Tibial nerve (tissue), 4 donors: ENCODE measurements at places on chromosomes 13 and 19.
A peak's percentile ranks its signal among the peaks of the same experiment; 100 is the strongest.

- DNase-seq: no peak
These were observed 1.5 kb downstream of the ACP4 start for GRCh38 chr19:50791594-50792271.

DNA sequence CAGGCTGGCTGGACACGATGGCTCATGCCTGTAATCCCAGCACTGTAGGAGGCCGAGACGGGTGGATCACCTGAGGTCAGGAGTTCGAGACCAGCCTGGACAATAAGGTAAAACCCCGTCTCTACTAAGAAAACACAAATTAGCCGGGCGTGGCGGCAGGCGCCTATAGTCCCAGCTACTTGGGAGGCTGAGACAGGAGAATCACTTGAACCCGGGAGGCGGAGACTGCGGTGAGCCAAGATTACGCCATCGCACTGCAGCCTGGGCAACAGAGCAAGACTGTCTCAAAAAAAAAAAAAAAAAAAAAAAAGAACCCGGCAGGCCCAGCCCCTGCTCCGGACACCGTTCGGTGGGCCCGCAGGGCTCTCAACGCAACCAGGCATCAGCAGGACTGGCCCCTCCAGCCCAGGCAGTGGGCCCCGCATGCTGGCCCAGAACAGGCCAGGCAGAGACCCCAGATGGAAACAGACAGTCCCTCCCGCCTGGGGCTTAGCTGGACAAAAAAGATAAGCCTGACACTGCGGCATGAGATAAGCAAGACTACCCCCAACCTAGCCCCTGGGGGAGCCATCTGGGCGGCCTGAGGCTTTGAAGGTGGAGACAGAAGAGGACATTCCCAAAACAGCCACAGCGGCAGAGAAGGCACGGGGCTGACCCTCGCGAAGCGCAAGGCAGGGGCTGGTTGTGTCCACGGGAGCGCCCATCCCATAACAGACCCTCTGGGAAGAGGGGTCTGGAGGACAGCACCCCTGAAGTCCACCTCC lies 11.6 kb downstream of the REXO1 start:
- DNase-seq: no peak

GRCh38 chr13:91355099-91355825 lies 7.8 kb downstream of the MIR17HG start:
- DNase-seq: no peak

DNA sequence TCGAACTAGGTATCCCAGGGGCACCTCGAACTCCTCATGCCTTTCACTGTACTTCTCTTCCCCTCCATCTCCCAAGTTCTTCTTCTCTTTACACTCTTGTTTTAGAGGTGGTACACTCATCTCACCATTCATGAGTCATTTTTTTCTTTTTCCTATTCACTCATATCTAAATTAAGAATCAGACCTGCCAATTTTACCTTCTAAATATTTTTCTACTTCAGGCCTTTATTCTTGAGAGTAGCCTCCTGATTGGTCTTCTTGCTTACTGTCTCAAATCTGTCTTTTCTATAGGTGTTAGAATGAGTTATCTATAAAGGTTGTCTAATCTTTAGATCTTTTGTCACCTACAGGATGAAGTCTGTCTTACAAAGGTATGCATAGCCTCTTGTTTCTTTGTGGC lies 20.7 kb downstream of the TDRD3 start:
- no peak for DNase-seq

DNA sequence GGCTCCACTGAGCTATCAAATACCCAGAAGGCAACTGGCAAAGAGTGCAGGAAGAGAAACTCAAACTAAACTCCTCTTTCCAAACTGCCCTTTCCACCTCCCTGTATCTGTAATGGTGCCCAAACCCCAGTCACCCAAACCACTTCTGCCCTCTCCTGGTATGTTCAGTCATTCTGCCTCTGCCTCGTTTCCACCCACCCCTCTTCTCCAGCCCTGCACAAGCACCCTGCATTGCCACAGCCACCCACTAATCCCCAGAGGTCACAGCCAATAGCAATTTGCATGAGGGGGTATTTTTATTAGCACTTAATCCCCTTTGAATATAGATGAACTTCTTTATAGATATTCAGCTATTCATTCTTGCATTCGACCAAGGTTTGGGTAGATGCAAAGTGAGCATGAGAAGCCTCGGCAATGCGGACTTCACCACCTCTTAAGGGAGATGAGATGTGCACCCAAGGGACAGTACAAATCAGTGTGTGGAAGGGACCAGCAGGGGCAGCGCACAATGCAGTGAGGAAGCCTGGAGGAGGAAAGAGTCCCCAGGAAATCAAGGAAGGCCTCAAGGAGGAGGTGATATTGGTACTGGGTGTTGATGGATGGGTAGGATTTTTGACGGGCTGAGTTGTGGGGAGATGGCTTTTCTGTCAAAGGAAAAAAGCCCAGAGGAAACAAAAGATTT lies 12.4 kb downstream of the TMEM272 start:
- DNase-seq: peak; percentile 39

- DNase-seq: peak; percentile 75
These were observed 817.2 kb downstream of the SLITRK1 start for GRCh38 chr13:83065108-83065507.

- no peak for DNase-seq
These were observed 179.1 kb downstream of the DCT start for GRCh38 chr13:94300401-94300800.

GRCh38 chr19:10112037-10112761 lies 706 bp downstream of the P2RY11 start:
- DNase-seq: no peak

DNA sequence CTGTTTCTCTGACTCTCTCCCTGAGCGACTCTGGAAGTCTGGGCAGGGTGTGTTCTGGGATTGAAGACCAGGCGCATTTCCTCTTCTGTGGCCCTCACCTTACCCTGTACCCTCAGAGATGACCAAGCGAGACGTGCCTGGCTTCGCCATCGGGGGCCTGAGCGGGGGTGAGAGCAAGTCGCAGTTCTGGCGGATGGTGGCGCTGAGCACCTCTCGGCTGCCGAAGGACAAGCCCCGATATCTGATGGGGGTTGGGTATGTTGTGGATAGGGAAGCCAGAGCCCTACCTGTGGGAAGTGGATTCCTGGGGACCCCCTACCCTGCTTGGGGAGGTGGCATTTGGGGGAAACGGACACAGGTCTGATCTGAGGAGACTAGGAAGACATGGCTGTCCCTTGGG lies 5.8 kb upstream of the DNM2 start:
- DNase-seq: no peak

GRCh38 chr13:100650326-100650725 lies 24.3 kb downstream of the TMTC4 start:
- no peak for DNase-seq

DNA sequence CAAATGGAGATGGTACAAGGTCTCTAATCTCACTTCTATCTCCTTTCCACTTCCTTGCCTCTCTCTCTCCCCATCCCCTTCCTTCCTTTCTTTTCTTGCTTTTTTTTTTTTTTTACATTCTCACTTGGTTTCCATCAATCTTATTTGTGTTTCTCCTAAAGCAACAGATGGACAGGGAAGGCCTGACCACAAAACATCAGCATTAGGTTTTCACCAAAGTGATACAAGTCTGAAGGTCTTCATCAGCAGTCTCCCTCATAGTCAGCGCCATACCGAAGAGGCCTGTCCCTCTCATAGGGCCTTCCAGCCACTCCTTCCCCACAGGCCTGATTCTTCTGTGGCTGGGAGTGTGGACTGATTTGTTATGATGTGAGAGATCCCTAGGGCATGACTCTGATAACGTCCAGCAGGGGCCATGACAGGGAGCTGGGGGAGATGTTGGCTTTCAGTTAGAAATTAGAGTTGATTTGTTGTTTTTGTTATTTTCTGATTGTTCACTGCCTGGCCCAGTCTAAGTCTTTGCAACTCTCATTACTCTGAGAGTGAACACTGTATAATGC lies 158.7 kb downstream of the SLC7A1 start:
- no peak for DNase-seq

GRCh38 chr13:96817336-96817941 lies 176.8 kb downstream of the OXGR1 start:
- DNase-seq: no peak

DNA sequence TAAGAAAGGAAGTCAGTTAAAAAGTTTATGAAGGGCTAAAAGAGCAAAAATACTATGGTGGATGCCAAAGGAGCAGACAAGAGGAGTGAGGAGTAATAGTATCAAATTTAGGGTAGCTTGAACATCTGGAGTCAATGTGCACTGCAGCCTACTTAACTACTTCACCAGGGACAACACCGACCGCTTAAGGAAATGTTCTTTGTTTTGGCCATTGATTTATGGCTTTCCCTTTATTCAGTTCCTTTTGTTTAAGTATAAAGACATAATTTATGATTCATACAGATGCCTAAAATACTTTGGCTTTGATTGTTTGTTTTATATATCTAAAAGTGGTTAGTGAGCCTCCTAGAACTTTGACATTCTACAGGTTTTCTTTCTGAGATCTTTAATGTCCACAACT lies 276.3 kb upstream of the PRR20A start:
- DNase-seq: no peak

- DNase-seq: no peak
These were observed 89.1 kb downstream of the WASF3 start for GRCh38 chr13:26646603-26647002.
